CD4-positive, alpha-beta T cell treated with Interferon gamma for 1 hour (primary cell): ENCODE measurements at places on chromosomes 1 and 21.
A peak's percentile ranks its signal among the peaks of the same experiment; 100 is the strongest.

GRCh38 chr1:212515329-212515760 lies 82.6 kb downstream of the NENF start:
- no peak for DNase-seq

DNA sequence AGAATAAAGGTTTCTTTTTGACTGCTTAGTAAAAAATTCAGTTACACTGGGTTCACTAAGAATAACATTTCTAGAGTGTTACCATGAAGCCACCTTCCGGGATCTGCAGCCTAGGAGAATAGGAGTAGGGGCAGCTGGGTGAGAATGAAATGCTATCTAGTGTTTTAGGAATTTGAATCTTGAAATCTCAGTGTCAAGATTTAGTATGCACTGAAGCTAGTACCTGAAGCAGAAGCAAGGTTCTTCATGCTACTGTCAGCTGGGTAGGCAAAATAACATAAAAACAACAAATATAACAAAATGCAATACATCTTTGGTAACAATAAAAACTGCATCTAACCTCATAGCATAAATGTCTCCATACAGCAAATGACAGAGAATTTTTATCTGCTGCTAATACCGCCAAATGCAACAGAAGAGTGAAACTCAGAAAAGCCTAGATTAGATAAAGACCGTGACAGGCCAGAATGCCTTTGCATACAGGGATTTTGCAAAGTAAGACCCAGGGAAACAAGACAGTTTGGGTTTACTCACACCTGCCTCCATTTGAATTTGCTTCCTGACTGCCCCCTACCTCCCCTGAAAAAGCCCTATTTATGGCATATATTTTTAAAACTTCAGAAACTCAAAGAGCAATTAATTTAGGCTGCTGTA lies 58.2 kb downstream of the GADD45A start:
- no peak for DNase-seq

GRCh38 chr1:9238134-9238533 lies 3.6 kb downstream of the H6PD start:
- no peak for DNase-seq

DNA sequence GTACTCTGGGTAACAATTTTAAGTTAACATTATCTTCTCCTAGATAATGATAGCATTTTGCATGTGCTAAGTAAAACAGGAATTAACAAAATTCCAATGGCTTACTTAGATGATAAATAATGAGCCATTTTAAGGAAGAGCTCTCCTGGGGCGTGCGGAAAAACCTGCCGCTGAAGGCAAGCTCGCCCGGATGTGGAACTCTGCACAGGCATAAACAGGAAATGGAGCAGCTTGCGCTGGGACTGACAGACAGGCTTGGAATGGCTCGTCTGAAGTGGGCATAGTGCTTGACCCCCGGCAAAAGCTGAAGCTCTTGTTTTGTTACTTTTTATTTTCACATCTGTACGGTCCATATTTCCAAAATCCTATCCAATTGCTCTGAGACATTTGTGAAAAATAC lies 169.2 kb downstream of the ZNF281 start:
- DNase-seq, result no peak

DNA sequence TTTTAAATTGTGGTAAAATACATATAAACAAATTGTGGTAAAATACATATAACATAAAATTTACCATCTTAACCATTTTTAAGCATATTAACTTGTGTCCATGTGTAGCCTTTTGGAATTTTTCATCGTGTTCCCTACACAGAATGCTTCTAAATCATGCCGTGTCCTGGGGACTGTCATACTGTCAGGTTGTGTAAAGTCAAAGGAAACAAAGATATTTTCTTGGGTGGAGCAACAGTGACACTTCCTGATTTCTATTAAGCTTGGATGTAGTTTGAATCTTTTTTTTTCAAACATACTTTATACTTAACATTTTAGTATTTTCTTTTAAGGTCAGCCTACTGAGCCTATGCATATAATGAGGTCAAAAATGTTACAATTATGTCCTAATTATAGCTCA lies 32.3 kb downstream of the DOP1B start:
- DNase-seq, result no peak

- no peak for DNase-seq
These were observed 38.0 kb downstream of the GPR161 start for GRCh38 chr1:168098534-168099320.

DNA sequence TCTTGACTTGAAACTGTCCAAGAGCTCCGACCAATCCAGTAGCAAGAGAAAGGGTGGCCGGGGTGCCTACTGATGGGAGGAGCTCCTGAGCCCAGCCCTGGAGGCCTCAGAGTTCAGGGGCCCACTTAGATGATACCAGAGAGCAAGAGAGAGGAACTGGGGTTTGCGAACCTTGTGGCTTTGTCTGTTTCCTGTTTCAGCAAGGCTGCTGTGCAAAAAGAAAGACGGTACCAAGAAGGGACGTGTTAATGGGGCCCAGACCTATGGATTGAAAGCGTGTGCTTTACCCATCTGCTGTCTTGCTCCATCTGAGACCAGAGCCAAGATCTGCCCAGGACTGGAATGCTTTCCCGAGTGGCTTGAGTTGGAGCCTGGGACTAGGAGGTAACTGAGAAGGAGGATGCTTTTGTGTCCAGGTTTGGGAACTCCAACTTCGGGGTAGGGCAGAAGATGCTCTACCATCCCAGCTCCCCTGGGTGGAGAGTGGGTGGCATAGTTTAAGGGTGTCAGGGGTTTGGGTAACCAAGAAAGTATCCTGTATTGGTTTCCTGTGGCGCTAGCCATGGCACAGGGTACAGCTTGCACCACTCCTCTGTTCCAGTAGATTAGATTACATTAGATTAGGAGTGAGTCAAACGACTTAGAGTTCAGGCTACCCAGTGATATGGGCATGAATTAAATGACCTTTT lies at the start of gene TRAF3IP3:
Gene TRAF3IP3 (plus strand): TSS at position 128 of the 689 bp plus-strand sequence. CDS start 3,987 bp downstream, outside the sequence.
- peak; percentile 79 for DNase-seq

DNA sequence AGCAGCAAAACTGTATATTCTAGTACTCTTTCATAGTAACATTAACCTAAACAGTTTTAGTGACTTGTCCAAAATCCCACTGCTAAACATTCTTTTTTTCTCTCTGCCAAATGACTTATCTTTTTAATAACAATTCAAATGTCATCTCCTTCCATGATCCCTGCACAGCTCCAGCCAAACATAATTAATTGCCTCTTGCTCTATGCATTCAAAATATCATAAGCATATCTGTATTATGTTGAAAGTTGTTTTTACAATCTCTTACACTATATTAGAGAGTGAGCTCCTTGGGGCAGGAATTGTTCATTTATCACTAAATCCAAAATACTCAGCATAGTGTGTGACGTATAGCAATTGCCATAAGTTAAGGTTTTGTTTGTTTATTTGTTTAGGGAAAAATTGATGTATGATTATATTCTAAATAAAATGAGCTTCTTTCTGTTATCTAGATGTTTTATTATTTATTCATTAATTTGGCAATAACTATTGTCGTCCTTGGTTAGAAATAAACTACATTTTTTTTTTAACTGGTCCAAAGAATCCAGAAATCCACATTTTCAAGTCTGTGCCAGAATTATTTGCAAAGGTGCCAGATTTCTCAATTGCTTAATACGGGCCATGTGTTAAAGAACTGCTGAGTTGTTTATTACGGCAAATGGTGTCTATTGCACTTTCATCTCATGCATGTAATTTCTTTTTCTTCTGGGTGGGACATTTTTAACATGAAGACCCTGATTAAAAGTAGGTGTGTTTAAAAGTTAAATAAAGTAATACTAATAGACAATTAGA lies 577.2 kb upstream of the ZRANB2 start:
- no peak for DNase-seq

GRCh38 chr1:36352125-36352909 lies 28.9 kb upstream of the EVA1B start:
- DNase-seq, result no peak

- DNase-seq, result no peak
These were observed 90.2 kb upstream of the BARHL2 start for GRCh38 chr1:90807329-90807728.

- DNase-seq, result no peak
These were observed 1447.8 kb upstream of the PRMT6 start for GRCh38 chr1:105608713-105609112.

DNA sequence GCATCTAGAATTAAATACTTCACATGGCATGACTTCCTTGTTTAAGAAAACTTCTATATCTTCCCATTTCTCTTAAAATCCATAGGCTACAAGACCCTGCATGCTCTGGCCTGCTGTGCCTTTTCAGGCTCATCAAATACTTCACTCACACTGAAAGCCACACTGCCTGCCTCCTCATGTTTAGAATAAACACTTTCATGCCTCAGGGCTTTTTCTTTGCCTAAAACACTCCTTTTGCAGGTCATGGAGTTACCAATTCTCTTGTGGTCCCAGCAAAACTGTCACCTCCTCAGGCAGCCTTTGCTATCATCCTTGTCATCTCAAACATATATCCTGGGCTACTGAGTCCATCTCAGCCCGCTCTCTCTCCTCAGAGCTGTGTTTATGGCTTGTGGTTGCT lies 5.5 kb downstream of the SGIP1 start:
- no peak for DNase-seq

GRCh38 chr1:56380531-56380930 lies 198.8 kb downstream of the PLPP3 start:
- DNase-seq, result no peak

DNA sequence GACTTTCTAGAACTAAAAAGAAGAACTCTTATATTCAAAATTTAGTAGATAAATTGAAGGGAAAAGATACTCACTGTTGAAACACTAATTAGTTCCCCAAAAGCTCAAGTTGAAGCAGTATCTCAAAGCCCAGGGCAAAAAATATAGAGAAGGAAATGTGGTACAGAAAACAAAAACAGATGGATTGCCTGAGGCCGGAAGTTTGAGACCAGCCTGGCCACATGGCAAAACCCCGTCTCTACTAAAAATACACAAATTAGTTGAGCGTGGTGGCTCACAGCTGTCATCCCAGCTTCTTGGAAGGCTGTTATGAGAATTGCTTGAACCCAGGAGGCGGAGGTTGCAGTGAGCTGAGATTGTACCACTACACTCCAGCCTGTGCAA lies 36.0 kb downstream of the FAM177B start:
- peak; percentile 33 for DNase-seq

DNA sequence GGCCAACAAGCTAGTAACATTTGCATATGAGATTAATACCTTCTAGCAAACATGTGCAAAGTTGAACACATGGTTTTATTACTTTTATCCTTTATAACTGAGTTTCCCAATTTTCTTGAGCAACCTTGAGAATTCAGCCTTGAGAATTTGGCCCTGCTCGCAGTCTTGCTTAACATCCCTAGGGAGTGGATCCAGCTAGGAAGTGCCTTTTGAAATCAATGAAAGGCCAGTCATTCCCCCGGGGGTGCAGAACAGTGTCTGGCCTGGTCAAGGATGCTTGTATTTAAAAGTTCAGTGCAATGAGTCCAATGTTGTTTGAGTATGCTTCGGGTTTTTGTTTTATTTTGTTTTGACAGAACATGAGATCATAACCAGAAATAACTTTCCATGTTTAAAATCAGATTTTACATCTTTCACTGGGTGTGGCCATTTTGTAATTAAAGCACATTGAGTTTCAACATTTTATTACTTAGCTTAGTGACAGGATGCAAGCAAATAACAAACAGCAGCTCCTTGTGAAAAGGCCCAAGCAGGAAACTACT lies 16.7 kb downstream of the PALMD start:
- DNase-seq, result no peak

- DNase-seq, result no peak
These were observed 311.8 kb downstream of the PTPRU start for GRCh38 chr1:29548091-29548490.

GRCh38 chr1:234691567-234691966 lies 81.6 kb upstream of the IRF2BP2 start:
- no peak for DNase-seq

- no peak for DNase-seq
These were observed 53.3 kb downstream of the ZFYVE9 start for GRCh38 chr1:52195161-52195560.

- no peak for DNase-seq
These were observed 246.7 kb downstream of the HMCN1 start for GRCh38 chr1:185980891-185981290.

- no peak for DNase-seq
These were observed 97.8 kb downstream of the SIK1 start for GRCh38 chr21:43328958-43329691.

DNA sequence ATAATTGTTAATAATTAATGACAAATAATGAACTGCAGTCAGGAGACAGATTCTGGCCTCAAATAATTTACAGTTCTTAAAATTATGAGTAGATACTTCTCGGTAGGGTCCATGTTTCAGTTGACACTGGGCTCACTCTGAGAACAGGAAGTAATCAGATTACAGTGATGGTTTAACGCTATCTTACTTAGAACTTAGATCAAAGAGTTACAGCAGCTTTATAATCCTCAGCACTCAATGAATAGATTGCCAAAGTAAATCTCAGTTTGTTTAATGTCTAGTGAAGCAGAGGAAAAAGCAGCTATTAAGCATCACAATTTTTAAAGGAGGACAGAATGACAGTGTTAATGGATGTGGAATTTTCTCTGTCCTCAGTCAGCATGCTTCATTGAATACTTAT lies 79.6 kb downstream of the PDE4B start:
- DNase-seq, result no peak

- DNase-seq, result no peak
These were observed 1.8 kb downstream of the CCDC190 start for GRCh38 chr1:162859191-162859590.

GRCh38 chr1:34266127-34266951 lies 89.6 kb downstream of the C1orf94 start:
- DNase-seq, result no peak

DNA sequence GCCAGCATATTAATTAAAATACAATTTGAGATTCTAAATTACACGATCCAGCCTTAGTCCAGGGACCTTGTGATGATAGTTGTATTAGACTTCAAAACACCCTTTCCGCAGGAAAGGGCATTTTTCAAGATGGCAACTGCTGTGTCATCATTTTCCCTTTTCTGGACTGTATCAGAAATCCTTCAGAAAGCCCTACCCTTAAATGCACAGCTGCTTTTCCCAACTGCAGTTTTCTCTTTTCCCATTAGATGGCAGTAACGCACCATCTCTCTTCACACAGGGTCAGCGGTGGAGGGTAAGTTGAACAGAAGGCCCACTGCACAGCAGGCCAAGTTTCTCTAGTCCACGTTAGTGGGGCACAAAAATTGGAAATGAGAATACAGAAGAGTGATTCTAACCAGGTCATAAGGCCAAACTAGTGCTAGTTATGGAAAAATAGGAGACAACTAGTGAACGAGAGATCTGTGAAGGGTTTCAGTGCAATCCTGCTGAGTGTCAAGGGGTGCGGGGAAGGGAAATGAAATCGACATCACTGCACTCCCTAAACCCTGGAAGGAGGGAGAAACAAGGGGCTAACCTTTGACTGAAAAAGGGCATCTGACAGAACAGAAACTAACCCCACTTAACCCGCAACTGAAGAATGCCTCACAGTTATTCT lies 22.1 kb upstream of the TDRD10 start:
- peak; percentile 59 for DNase-seq

GRCh38 chr1:32925403-32926162 lies 24.4 kb upstream of the TMEM54 start:
- no peak for DNase-seq

GRCh38 chr1:3402258-3403010 lies 52.0 kb upstream of the ARHGEF16 start:
- no peak for DNase-seq

GRCh38 chr1:204791453-204792353 lies 79.0 kb upstream of the NFASC start:
- DNase-seq, result peak; percentile 57
